Parietal lobe (tissue), 2 donors: ENCODE measurements at places on chromosomes 7 and 10. TPM values are rescaled to one million over a fixed set of nuclear protein-coding genes. Genes with fewer than 3 reads are reported as not detected.

The NODAL gene
- 3.1 TPM for total RNA-seq

The EGR2 gene
- total RNA-seq: 0.63 TPM

The GTF2IRD2 gene
- total RNA-seq: 52.9 TPM

The CPXM2 gene
- 0.31 TPM for total RNA-seq

The PVRIG gene
- not detected for total RNA-seq

The PGAM2 gene
- 2.5 TPM for total RNA-seq

The STAM gene
- total RNA-seq: 47.9 TPM

The SLC26A4 gene
- 16.0 TPM for total RNA-seq

The ITPRID1 gene
- total RNA-seq: 5.3 TPM

The VPS26A gene
- total RNA-seq: 43.2 TPM

The COL1A2 gene
- 37.6 TPM for total RNA-seq

The CCNJ gene
- total RNA-seq: 21.6 TPM

The STAG3 gene
- total RNA-seq: 1.3 TPM

The CLDN3 gene
- total RNA-seq: not detected

The IQCE gene
- 34.7 TPM for total RNA-seq

The PHYHIPL gene
- total RNA-seq: 30.4 TPM

The POP7 gene
- total RNA-seq: 28.8 TPM

The FAM221A gene
- total RNA-seq: 16.9 TPM

The SLIT1 gene
- total RNA-seq: 98.0 TPM

The ZEB1 gene
- 86.7 TPM for total RNA-seq

The ZNF518A gene
- 88.9 TPM for total RNA-seq

The MALRD1 gene
- total RNA-seq: 10.3 TPM

The UPK3B gene
- 0.63 TPM for total RNA-seq
